ENCODE measurements at places on chromosomes 4 and X.

GRCh38 chr4:70706044-70706461 lies 15.7 kb upstream of the RUFY3 start:
- no peak for DNase-seq

GRCh38 chrX:49838374-49838773 lies 9.3 kb downstream of the PAGE4 start:
- no peak for DNase-seq

DNA sequence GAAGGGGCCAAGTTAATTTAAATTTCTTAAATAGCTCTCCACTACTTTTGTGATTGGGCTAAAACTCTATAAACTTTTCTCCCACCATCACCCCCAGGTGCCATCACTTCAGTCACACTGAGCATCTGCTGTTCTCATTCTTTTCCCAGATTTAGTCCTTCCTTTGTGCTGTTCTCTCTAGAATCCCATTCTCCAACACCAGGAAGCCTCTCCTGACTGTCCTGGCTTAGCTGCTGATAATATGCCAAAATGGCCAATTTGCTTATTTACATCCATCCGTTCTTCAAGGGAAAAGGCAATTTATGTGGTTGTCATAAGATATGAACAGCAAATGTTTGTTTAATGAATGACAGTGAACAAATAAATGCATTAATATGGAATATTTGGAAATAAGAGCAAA lies 44.1 kb downstream of the FGFBP1 start:
- DNase-seq: no peak

DNA sequence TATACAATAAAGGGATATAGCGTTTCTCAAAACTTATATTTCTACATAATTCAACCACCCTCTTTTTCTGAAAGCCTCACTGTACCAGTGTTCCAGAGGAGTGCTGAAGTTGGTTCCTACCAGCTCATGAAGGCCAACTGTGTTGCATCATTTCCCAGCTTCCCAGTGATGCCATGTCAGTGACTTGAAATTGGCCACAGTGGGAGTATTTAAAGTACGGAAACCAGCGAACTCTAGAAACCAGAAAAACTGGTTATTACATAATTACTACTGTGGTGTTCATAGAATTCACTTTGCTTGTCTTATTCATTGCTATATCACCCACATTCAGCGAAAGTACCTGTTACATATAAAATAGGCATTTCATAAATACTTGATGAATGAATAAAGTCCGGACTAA lies 135.4 kb downstream of the GC start:
- DNase-seq: no peak

DNA sequence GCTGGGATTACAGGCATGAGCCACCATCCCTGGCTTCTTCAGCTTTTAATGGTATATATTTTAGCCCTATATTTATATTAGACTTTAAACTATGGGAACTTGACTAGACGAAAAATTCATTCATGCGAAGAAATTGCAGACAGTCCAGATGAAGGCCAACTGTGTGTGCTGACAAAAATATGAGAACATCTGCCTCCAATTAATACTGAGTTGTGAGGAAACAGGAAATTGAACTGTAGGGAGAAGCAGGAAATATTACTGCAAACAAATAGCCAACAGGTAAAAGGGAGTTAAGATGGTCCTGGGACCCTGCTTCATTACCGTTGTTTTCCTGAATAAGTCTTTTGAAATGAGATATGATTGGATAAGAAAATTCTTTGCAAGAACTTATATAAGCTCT lies 26.3 kb downstream of the MGARP start:
- no peak for DNase-seq
